Stimulated activated CD4-positive, alpha-beta T cell treated with anti-CD3 and anti-CD28 coated beads, Interleukin-1b, Interleukin-23, amount 100 ng/mL, for 1 hour (primary cell): ENCODE measurements at places on chromosomes 3 and 15.

DNA sequence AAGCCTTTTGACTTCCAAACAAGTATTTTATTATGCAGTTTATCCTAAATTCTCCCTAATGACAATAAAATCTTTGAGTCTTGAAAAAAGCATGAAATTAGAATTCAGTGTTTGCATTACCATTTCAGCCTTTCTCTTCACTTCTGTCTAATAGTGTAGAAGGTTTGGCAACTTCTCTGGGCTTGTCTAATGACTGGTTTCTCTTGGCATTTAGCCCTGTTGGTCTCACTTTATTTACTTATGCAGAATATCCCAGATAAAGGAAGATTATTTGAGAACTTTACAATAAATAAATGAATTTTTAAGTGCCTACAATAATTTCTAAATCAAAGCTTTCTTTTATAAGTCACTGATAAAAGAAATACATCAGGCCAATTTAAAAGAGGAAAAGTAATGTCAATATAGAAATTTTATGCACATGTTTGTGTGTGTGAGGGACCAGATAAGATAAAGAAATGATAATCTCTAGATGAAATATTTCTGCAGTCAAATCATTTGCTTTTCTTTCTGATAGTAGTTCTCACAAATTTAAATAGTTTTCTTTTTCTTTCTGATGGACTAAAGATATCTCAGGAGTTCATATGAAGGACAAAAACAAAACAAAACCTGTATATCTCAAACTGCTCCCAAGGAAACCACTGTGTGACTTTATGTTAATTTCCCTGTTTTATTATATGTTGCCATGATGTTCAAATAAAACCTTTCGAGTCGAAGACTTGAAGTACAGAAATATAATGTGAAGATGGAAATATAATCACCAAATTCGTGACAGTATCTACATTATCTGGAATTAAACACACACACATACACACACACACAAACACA is 533.1 kb upstream of the CBLB start:
- DNase-seq = no peak

- no peak for DNase-seq
Observed at GRCh38 chr15:88832820-88833730, 29.8 kb downstream of the ACAN start.

GRCh38 chr15:57064033-57064432 is 145.6 kb downstream of the TCF12 start:
- no peak for DNase-seq

- no peak for DNase-seq
Observed at GRCh38 chr3:99865321-99865720, 47.7 kb downstream of the CMSS1 start.

GRCh38 chr3:36653095-36653494 is 111.3 kb downstream of the DCLK3 start:
- DNase-seq = no peak

DNA sequence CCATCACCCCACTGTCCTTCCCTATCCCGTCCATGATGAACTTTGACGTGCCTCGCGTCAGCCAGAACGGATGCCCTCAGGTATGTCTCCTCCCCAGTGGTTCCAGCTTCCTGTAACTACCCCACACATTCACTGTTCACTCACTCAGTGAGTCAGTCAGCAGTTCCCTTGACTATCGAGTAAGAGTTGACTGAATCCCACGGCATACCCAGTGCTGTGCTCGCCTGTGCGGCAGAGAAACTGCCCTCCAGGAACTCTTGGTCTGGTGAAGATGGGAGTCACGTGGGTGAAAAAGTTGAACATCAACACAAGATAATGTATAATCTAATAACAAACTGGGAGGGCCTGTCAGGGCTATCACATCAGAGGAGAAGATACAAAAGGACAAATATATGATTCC is 36.7 kb downstream of the CCDC33 start:
- no peak for DNase-seq

- DNase-seq = no peak
Observed at GRCh38 chr15:59420986-59421618, 16.9 kb upstream of the FAM81A start.

GRCh38 chr3:138474163-138474562 is 39.7 kb downstream of the ESYT3 start:
- no peak for DNase-seq

DNA sequence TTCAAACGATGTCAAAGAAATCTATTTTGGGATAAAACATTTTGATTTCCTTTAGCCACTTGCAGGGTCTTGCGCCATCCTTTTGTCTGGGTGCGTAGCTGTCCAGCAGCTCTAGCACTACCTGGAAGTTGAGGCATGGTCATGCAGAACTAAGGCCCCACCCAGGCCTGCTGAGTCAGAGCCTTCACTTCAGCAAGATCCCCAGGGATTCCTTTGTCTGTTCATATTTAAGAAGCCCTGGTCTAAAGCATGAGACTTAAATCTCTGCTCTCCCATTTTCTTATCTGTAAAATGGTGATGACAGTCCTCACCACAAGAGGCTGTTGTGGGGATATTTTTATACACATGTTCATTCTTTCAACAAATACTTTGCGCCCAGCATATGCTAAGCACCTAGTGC is 99.0 kb upstream of the CTDSPL start:
- no peak for DNase-seq

- DNase-seq = no peak
Observed at GRCh38 chr3:30180310-30181177, 425.9 kb upstream of the TGFBR2 start.

- DNase-seq = no peak
Observed at GRCh38 chr3:197730200-197730599, 6.5 kb downstream of the RUBCN start.

GRCh38 chr15:25883463-25884259 is 20.5 kb upstream of the ATP10A start:
- no peak for DNase-seq

DNA sequence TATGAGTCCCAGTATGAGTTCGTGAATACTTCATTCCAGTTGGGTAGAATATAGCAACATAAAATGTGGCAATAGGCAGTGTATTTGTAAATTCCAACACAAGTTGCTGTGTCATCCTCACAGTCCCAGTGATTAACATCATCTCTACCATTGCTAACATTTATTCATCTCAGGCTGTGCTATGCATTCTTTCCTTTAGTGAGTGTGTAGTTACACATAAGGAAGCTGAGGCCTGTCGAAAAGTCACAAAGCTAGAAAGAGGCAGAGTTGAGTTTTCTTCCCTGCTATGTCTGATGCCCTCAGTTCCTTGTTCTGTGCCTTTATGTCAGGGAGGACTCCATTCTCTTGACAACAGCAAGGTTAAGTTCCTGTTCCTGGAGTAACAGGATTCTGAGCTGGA is 96.4 kb downstream of the FNDC3B start:
- no peak for DNase-seq

- no peak for DNase-seq
Observed at GRCh38 chr15:35305031-35305550, 220.0 kb upstream of the NANOGP8 start.

GRCh38 chr3:20197775-20198174 is 11.8 kb upstream of the SGO1 start:
- DNase-seq = no peak

- no peak for DNase-seq
Observed at GRCh38 chr15:39479911-39480310, 101.0 kb upstream of the THBS1 start.

DNA sequence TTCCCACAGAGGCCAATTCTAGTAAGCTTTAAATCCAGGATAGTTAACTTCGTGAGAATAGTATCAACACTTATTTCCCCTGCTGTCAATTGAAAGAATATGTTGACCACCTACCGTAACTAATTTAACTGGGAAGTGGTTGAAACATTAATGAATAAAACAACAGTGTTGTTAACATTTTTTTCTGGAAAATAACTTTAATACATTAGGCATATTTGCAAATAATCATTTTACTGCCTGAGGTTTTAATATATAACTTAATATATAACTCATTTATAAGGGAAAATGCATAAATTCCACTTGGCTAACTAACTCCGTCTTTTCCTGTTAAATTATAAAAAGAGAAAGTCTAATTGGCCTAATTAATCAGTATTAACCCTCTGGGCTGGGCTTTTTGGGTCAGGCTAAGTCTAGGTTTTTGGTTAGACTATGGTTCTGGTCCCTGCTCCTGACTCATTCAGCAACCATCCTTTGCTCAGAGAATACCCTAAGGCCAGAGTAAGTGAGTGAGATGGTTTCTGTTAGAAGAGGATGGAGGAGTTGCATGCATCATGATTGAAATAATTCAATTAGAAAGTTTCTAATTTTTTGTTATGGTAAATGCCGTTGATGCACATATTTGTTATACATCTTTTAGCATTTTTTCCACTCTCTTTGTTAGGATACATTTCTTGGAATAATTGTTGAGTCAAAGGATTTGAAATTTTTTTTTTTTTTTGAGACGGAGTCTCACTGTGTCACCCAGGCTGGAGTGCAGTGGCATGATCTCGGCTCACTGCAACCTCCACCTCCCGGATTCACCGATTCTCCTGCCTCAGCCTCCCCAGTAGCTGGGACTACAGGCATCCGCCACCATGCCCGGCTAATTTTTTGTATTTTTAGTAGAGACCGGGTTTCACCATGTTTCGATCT is 10.8 kb upstream of the SKIL start:
- DNase-seq = no peak

GRCh38 chr3:11534011-11534792 is 109.5 kb downstream of the VGLL4 start:
- DNase-seq = no peak

GRCh38 chr3:188520466-188520865 is 366.5 kb downstream of the LPP start:
- DNase-seq = no peak

- DNase-seq = peak; percentile 22
Observed at GRCh38 chr3:12471241-12471640, 13.0 kb upstream of the TSEN2 start.

DNA sequence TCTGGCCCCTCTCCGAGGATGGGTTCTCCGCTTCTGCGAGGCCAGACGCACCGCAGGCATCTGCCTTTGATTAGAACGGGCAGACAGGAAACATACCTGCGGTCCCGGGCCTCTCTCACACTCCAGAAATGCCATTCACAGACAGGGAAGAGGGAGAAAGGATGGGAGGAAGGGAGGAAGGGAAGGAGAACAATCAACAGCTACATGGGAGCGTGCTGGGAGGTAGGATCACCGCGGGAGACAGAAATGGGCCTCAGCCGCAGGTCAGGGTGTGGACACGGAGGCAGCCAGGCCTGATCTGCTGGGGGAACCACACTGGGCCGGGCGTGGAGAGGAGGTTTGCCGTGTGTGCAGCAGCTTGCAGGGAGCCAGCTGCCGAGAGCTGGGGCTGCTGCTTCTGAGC is 90.7 kb upstream of the RGMA start:
- DNase-seq = no peak

GRCh38 chr15:80605591-80606150 is 89.4 kb upstream of the ABHD17C start:
- no peak for DNase-seq

- no peak for DNase-seq
Observed at GRCh38 chr3:11288786-11289637, 16.8 kb downstream of the ATG7 start.

- DNase-seq = no peak
Observed at GRCh38 chr15:83869341-83869740, 215.4 kb downstream of the ADAMTSL3 start.

- no peak for DNase-seq
Observed at GRCh38 chr3:195818301-195818700, 6.6 kb upstream of the MUC4 start.

DNA sequence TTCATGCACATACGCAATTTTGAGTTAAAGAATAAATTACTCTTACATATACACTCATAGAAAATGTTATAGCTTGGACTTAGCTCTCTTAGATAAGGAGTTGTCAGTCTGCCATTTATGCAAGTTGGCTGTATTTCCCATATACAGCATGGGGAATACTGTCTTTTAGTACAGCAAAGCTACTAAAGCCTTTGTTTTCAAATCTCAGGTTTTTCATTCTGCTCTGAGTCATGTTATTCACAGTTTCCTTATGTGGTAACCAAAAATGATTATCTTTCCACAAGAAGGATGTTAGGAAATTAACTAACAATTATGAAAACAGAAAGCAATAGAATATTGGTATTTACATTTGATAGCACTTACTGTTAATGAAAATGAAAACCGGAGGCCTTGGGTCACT is 4.3 kb upstream of the TIPARP start:
- no peak for DNase-seq

GRCh38 chr15:33328106-33328505 is 17.3 kb downstream of the RYR3 start:
- DNase-seq = no peak

DNA sequence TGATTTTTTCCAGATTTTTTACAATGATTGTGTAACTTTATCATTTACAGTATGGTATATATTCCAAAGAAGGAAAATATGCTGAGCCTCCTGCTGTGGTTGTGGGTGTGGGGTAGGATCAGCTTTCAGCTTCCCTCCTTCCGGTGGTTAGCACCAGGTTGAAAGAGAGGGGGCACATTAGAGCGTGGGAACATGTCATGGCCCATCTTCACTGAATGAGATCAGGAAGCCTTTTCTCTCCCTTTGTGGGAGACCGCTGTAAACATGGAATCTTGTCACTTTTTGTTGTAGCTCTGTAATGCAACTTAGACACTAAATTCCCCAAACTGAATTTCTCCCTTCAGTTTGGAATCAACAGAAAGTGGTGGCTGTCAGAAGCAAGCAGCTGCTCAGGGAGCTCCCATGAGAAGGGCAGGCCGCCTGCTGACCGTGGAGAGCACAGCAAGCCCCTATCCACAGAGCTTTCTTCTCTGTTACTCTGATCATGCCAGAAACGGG is 86.7 kb upstream of the LIMD1 start:
- DNase-seq = no peak

GRCh38 chr3:194067949-194068362 is 68.0 kb upstream of the HES1 start:
- no peak for DNase-seq

- DNase-seq = no peak
Observed at GRCh38 chr15:28962851-28963710, 77.3 kb downstream of the APBA2 start.

DNA sequence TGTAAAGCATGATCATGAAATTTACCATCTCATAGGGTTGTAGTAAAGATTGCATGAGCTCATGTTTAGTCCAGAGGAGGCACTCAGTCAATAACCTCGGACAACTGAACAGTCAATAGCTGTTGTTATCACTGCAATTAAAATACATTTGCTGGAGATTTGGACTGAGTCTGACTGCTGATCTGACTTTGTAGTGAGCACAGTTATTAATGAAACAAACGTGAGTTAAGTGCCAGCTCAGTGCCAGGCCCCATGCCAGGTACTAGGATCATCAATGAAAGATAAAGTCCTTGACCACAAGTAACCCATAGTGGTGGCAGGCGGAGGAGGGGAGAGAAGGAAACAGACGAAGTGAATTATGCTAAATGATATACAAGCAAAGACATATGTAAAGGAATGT is 43.7 kb upstream of the PRICKLE2 start:
- DNase-seq = no peak

DNA sequence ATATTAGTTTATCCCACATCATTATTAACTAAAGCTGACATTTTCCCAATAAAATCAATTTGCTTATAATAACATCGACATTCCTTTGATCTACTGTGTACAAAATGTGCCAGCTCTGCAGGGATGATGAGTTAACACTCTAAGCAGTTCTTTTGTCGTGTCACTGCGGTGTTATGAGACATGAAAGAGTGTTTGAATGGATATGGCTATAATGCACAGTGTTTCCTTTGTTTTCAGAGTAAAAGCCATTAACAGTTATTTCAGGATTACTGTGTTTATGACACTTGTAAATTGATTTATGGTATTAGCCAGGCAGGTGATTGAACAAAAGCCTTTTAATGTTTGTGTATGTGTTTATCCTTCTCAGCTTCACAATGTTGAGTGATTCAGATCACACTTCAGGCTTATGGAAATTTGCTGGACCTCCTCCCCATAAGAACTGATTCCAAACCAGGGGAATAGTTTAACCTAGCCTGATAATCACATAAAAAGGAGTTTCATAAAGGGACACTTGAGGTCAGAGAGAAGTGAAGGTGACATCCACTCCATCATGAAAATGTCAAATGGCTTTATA is 115.7 kb downstream of the CHL1 start:
- no peak for DNase-seq
